Activated CD8-positive, alpha-beta T cell treated with anti-CD3 and anti-CD28 coated beads for 36 hours (primary cell): ENCODE measurements at places on chromosomes 11 and 22. TPM values are rescaled to one million over a fixed set of nuclear protein-coding genes. Genes with fewer than 3 reads are reported as not detected.

DNA sequence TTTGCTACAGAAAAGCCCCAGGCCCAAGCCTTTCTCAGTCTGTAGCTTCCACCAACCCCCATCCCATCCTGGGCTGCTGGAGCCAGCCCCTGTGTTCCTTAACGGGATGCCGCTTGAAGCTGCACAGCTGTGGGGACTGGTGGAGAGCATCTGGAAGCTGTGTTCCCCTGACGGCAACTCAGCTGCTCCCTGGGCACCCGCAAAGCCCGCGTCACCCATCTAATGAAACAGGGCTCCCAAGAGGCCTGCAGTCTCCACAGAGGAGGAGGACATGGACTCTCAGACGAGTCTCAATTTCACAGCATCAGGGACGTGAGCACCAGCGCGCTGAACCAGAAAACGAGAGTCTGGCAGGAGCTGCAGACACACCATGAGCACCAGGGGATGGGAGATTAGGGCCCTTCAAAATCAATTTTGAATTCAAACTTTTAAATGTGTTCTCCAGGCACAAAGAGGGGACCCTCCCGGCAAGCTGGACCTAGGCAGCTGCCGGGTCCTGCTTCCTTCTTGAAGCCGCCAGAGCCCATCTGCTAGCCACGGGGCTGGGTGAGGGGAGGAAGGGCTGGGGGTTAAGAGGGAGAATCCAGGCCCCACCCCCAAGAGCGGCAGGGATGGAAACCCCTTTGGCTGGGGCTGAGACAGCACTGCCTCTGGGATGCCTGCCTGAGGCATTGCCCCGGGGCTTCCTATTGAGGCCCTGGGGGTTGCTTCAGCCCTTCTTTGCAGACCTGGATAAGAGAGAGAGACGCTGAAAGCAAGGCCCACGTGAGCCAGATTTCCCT is 21.0 kb downstream of the LMO1 start:
- no peak for DNase-seq

DNA sequence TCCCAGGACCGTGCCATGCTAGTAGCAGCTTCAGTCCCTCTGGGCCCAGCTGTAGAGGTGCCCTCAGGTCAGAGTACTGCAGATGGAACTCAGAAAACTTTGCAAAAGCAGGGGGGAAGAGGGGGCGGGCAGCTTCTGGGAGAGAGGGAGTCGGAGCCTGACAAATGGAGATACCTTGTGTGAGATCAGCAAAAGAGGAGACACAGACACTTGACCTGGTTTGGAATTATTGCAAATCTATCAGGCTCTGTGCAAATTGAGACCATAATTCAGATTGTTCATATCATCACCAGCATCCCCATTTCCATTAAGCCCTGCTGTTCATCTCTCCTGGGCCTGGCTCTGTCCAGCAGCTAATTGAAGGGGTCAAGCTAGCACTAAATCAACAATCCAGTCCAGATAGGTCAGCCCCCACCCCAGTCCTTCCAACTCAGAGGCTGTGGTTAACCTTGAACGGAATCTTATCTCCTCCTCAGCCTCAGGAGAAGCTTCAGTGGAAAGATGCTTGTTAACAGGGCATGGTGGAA is 292.6 kb upstream of the PLET1 start:
- DNase-seq: no peak

DNA sequence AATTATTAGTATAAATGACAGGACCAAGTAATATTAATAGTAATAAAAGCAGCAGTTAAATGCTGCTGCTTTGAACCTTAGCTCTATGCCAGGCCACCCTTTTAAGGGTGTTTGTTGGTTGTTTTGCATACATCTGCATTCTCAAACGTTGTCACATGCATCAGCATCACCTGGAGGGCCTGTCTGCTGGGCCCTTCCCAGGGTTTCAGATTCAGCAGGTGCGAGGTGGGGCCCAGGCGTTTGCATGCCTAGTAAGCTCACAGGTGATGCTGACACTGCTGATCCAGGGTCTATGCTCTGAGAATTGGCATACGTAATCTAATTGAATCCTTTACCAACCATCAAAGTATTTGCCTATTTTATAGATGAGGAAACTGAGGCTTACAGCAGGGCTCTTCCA is 246.5 kb downstream of the CADM1 start:
- DNase-seq: no peak

DNA sequence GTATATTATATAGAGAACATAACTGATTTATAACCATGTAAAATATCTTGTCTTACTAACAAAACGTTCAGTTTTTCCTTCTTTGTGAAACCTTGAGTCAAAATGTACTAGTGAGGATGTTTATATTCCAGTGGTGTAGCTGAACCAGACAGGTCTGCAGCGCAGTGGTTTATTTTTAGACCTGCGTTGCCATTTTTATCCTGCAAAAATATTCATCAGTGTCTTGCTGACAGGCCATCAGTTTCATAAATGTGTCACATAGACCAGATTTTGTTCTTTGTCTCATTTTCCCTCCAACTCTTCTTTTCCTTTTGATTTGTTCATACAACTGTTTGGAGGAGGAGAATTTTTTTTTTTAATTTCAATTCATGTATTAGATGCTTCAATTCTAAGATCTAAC is 43.1 kb downstream of the HSD17B12 start:
- no peak for DNase-seq

DNA sequence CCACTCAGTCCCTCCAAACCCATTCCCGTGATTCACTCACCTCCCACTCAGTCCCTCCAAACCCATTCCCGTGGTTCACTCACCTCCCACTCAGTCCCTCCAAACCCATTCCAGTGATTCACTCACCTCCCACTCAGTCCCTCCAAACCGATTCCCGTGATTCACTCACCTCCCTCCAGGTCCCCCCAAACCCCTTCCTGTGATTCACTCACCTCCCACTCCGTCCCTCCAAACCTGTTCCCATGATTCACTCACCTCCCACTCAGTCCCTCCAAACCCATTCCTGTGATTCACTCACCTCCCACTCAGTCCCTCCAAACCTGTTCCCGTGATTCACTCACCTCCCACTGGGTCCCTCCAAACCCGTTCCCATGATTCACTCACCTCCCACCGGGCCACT is 639.6 kb downstream of the BRD1 start:
- DNase-seq: no peak

- DNase-seq: no peak
Measured at GRCh38 chr11:32478277-32478731, 43.0 kb upstream of the WT1 start.

- DNase-seq: no peak
Measured at GRCh38 chr11:94526645-94527438, 14.6 kb downstream of the C11orf97 start.

- peak; percentile 33 for DNase-seq
Measured at GRCh38 chr11:62497132-62497801, 49.3 kb downstream of the AHNAK start.

Gene CYTH4
- total RNA-seq: 33.4 TPM

- DNase-seq: no peak
Measured at GRCh38 chr11:68014157-68014946, 4.2 kb downstream of the ALDH3B1 start.

GRCh38 chr11:74257959-74258553 is 53.4 kb downstream of the P4HA3 start:
- DNase-seq: no peak

- DNase-seq: no peak
Measured at GRCh38 chr11:131198161-131199014, 172.0 kb upstream of the NTM start.

DNA sequence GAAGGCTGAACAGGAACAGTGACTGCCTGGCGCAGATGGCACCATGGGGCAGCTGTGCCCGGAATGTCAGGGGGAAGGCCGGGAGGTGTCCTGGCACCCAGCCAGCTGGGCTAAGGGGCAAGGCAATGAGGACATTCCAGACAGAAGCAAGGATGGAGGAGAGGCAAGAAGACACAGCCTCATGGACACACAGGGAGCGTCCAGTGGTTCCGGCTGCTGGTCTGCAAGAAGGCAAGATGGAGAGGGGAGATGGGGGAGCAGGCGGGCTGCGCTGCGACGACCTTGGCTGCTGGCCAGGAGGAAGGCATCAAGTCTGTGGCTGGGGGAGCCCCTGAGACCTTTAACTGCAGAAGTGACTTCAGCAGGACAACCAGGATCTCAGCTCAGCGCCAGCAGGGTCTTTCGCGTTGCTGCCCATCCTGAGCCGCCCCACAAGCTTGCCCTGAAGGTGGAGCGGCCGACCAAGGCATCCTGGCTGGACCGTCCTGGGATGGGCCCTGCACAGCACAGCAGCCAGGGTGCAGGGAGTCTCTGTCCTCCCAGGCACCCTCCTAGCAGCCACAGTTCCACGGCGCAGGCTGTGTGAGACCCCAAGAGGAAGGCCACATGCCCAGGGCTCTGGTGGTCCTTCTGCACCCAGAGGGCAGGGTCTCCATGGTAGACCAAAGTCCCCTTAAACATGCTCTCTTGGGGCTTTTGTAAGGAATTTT is 531.7 kb downstream of the BRD1 start:
- DNase-seq: no peak

- DNase-seq: no peak
Measured at GRCh38 chr11:14650064-14650463, 6.5 kb downstream of the PDE3B start.

Gene MMP1
- total RNA-seq: not detected

DNA sequence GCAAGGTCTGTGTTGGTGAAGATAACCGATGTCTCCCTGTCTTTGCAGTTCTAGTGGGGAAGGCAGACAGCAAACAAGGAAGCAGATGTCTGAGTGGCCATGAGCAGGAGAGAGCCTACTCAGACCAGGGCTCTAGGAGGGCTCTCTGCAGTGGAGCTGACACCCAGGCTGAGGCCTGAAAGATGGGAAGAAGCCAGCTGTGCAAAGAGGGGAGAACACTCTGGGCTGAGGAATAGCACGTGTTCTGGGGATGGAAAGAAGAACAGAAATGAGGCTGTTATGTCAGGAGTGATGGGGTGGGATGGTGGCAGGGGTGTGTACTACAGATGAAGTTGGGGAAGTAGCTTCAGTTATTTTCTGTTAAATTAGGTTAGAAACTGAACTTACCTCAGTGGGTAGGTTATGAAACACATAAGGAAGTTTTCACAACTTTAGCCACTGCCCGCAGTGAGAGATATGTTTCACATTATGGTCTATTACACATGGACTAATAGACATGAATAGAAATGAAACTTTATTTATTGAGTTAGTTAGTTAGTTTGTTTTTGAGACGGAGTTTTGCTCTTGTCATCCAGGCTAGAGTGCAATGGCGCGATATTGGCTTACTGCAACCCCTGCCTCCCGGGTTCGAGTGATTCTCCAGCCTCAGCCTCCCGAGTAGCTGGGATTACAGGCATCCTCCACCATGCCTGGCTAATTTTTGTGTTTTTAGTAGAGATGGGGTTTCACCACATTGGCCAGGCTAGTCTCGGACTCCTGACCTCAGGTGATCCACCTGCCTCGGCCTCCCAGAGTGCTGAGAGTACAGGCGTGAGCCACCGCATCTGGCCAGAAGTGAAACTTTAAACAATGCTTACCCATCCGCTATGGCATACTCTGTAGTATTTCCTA is 7.8 kb downstream of the DCPS start:
- no peak for DNase-seq

DNA sequence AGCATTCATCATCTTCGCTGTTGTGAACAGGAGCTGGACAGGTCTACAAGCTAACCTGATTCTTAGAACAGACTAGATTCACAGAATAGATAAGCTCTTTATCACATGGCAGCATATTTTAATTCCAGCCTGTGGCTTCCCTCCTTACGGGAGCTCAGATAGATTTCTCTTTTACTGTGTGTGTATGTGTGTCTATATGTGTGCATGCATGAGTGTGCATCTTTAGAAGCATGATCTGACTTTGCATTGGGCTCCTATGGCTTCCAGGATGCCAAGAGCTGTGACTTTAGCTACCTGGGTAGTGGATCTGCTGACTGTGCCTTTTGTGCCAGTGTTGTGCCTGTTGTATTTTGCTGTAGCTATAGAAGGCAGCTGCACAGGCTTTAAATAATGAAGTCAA is 44.3 kb downstream of the ZNRF3 start:
- DNase-seq: no peak

- no peak for DNase-seq
Measured at GRCh38 chr22:41062146-41062545, 30.2 kb upstream of the EP300 start.

GRCh38 chr11:118996926-118997626 is 862 bp upstream of the CENATAC start:
- DNase-seq: peak; percentile 66

Gene ST14
- total RNA-seq: not detected

Gene ATXN10
- 121 TPM for total RNA-seq
